Pancreas (tissue), 10 donors: ENCODE measurements at places on chromosomes 5 and 9.

- no peak for DNase-seq
These were observed 41.8 kb downstream of the LYRM7 start for GRCh38 chr5:131212471-131213021.

DNA sequence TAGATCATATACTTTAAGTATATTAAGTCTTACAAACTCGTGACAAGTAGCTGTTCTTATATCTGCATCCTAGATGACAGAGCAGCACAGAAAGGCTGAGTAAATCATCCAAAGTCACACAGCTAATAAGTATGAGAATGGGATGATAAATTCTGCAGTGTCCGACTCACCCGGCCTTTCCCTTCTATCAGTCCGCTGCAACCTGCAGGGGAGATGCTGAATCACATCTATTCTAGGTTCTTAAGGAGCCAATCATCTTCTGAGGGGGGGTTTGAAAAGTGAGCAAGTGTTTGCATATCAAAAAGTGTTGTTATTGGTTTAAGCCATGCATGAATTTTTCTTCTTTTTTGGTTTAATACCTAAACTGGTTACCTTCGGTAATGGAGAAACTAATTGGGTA, 38.9 kb downstream of the ADAMTS16 start:
- DNase-seq: no peak

DNA sequence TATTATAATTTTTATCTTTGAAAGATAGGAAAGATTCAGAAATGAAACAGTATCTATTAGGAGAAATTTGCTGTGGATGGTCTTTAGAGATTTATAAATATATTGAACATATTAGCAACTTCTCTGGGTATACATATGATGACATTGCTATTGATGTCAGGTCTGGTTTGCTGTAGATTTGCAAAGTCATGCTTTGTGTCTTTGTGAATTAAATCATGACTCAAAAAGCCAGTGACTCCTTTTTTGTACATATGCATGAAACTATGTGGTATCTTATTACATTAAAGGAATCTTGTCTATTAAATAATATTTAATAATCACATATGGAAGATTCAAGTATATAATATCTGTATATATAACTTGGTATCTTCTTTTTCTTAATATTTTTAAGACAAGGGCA, 141.9 kb downstream of the ST8SIA4 start:
- DNase-seq: no peak

DNA sequence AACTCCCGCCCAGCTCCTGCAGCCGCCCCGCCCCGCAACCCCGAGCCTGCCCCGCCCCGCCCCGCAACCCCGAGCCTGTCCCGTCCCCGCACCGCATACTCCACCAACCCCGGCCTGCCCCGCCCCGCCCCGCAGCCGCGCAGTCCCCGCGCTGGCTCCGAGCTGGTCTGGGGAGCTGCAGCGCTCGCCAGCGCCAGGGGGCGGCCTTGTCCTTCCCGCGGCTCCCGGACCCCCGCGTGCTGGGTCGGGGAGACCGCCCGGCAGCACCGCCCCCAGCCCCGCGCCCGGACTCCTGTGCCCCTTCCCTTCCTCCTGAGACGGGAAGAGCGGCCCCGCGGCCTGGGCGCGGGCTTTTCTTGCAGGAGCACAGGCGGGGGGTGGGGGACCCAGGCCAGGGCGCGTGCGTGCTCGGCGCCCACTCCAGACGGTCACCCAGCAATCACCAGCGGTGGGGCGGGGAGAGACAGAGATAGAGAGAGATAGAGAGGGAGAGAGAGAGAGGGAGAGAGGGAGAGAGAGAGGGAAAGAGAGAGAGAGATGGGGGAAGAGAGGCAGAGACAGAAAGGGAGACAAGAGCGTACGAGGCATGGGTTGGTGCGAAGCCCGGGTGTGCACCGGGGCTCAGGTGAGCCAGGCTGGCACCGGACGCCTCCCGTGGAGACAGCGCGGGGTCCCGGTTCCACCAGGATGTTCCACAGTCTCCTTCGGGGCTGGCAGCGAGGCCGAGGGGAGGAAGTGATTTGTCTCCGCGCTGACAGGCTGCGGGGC, 14.7 kb upstream of the TMEM250 start:
- DNase-seq: peak; percentile 15

DNA sequence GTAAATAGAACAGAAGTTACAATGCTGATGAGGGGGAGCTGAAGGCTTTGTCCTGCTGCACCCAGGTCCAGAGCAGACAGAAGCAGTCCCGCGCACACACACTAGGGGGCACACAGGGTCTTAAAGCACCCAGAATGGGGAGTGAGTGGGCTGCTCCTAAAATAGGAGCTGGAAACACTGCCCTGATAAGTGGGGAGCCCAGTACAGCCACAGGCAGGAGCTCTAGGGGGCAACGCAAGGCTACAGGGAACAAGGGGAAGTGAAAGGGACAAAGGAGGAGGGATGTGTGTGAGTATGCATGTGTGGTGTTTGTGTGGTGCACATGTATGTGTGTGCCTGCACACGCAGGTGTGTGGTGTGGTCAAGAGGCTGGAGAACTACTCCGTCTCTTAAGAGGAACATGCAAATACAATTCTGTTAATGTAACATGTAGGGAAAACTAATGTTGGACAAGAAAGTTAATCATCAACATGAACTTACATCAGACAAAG, 191.5 kb downstream of the ROR2 start:
- no peak for DNase-seq

- DNase-seq: no peak
These were observed 125.0 kb downstream of the EPB41L4A start for GRCh38 chr5:112294126-112294525.

GRCh38 chr5:51043745-51044144, 339.5 kb upstream of the ISL1 start:
- DNase-seq: no peak
